ENCODE measurements at places on chromosomes 11 and 22. TPM values are rescaled to one million over a fixed set of nuclear protein-coding genes. Genes with fewer than 3 reads are reported as not detected.

Gene ALG8
- total RNA-seq = 56.9 TPM

Gene PANX3
- total RNA-seq = not detected

Gene TMEM191B
- total RNA-seq = 1.2 TPM

Gene FAM83F
- total RNA-seq = 18.9 TPM

Gene GRM5
- total RNA-seq = 0.43 TPM

Gene GDPD4
- not detected for total RNA-seq

- no peak for DNase-seq
- no peak overlapping the region for H3K4me3 ChIP-seq
- H3K27ac ChIP-seq = no peak overlapping the region
- no peaks in the 10 kb centered on the region for H3K36me3 ChIP-seq
- H3K27me3 ChIP-seq = no peaks in the 10 kb centered on the region
Observed at GRCh38 chr11:75201771-75202170, 38.8 kb upstream of the TPBGL start.

DNA sequence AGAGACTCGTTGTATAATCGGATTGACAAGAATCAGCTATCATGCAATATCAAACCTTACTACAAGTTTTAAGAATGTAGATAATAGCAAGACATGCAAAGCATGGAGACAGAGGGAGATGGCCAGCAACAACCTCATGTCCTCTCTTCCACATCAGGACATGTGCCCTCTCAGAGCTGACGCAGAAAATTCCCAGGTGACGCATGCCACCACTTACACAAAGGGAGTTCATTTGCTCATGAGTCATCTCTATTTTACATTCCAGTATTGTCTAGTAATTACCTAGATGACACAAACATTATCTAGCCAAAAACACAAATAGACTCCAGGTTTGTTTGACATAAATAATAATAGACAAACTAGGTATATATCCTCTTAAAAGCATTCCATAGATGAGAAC is 38.1 kb upstream of the OPCML start:
- H3K4me1 ChIP-seq = no peaks in the 10 kb centered on the region
- no peaks in the 10 kb centered on the region for H3K27me3 ChIP-seq
- DNase-seq = no peak

DNA sequence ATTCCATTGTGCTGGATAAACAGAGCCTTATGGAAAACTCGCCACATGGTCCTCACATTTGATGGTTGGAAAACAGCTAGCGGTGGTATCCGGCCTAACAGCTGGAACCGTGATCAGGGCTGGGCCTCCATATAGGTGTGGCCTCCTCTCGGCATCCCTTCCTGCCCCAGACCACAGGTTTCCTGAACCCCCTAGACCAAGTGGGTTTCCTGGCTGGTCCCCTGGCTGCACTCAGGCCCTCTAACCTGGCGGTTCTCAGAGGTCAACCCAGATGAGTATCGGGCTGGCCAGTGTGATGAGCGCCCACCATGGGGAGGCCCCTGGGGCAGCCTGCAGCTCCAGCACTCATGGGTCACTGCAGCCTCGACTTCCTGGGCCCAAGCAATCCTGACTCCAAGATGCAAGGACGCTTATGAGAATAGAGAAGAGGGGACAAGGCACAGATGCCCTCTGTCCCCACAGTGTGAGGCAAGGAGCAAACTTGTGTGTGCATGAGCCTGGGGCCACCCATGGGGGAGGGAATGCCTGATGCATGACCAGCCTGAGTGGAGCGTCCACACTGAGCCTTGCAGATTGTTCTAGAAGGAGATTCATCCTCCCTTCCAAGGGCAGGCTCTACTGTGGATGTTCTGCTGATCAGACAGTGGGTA is 53.4 kb upstream of the WNT7B start:
- DNase-seq = no peak
- H3K4me3 ChIP-seq = no peak overlapping the region
- no peaks in the 10 kb centered on the region for H3K36me3 ChIP-seq
- H3K27ac ChIP-seq = no peak overlapping the region
- H3K27me3 ChIP-seq = peaks cover 34% of the 10 kb centered on the region

DNA sequence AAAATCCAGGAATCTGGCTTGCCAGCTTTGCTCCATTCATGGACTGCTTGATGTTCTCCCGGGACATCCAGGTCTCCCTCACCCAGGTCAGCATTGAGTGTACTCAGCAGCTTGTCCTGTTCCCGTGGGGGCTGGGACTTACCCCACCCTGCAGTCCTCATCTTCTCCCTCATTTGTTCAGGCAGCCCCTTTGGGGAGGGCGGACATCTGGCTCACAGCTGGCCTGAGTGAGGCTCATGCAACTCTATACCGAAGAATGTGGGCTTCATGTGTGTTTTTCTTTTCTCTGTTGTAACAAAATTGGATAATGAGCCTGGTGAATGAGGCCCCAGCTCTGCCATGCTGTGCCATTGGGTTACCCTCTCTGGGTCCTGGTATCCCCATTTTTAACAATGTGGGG is 227.7 kb upstream of the TENM4 start:
- H3K4me1 ChIP-seq = no peaks in the 10 kb centered on the region
- DNase-seq = no peak
- no peak overlapping the region for H3K27ac ChIP-seq
- no peaks in the 10 kb centered on the region for H3K36me3 ChIP-seq

- no peak overlapping the region for H3K4me3 ChIP-seq
- no peaks in the 10 kb centered on the region for H3K36me3 ChIP-seq
- no peak overlapping the region for H3K27ac ChIP-seq
- no peak for DNase-seq
Observed at GRCh38 chr11:15493921-15494620, 379.3 kb downstream of the INSC start.

GRCh38 chr11:126212089-126212660 is 593 bp downstream of the FAM118B start:
- peak overlapping the region; percentile 48 for H3K27ac ChIP-seq
- peak overlapping the region; percentile 99 for H3K4me3 ChIP-seq
- H3K36me3 ChIP-seq = peaks cover 19% of the 10 kb centered on the region

DNA sequence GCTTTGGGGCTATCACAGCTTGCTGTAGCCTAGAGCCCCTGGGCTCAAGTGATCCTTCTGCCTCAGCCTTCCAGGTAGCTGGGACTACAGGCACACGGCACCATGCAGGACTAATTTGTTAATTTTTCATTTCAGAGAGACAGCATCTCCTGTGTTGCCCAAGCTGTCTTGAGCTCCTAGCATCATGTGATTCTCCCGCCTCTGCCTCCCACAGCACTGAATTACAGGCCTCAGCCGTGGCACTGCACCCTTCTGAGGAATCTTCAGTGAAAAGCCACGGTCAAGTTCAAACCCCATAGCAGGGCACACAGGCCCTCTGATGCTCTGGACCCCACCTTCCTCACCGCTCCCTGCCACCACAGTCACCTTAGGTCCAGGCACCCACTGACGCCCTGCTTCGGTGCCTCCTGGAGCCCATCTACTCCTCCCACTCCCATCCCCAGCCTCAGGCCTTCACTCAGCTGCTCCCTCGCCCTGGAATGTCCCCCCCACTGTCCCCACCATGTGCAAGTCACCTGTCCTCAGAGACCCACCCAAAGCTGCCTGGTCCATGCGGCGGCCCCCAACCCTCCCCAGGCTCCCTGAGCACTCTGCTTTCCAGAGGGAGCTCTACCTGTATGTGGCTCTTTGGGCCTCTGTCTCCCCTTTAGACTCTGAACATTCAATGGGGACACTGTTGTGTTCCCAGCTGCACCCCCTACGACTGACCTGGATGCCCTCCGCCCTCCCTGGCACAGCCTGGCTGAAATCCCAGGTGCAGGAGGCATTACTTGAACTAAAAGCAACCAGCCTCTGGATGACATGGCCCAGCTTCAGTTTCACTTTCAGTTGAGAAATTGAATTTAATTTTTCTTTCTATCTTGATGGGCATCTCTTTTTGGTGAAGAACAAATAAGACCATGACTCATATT is 1.6 kb downstream of the APOL2 start:
- H3K27me3 ChIP-seq = no peaks in the 10 kb centered on the region
- no peaks in the 10 kb centered on the region for H3K36me3 ChIP-seq
- DNase-seq = no peak
- H3K27ac ChIP-seq = no peak overlapping the region

- H3K4me1 ChIP-seq = peaks cover 10% of the 10 kb centered on the region
- H3K36me3 ChIP-seq = no peaks in the 10 kb centered on the region
- H3K4me3 ChIP-seq = no peak overlapping the region
- H3K27me3 ChIP-seq = no peaks in the 10 kb centered on the region
- no peak for DNase-seq
- no peak overlapping the region for H3K27ac ChIP-seq
Observed at GRCh38 chr11:126592496-126593410, 237.3 kb downstream of the ST3GAL4 start.

GRCh38 chr11:1109101-1109917 is 34.6 kb downstream of the MUC2 start:
- no peak overlapping the region for H3K27ac ChIP-seq
- H3K4me1 ChIP-seq = no peaks in the 10 kb centered on the region
- H3K27me3 ChIP-seq = no peaks in the 10 kb centered on the region
- no peaks in the 10 kb centered on the region for H3K36me3 ChIP-seq

- no peaks in the 10 kb centered on the region for H3K36me3 ChIP-seq
- no peak for DNase-seq
- H3K27ac ChIP-seq = no peak overlapping the region
Observed at GRCh38 chr11:70127653-70128434, 49.7 kb downstream of the ANO1 start.
